ENCODE measurements at places on chromosomes 16 and 17. TPM values are rescaled to one million over a fixed set of nuclear protein-coding genes. Genes with fewer than 3 reads are reported as not detected.

DNA sequence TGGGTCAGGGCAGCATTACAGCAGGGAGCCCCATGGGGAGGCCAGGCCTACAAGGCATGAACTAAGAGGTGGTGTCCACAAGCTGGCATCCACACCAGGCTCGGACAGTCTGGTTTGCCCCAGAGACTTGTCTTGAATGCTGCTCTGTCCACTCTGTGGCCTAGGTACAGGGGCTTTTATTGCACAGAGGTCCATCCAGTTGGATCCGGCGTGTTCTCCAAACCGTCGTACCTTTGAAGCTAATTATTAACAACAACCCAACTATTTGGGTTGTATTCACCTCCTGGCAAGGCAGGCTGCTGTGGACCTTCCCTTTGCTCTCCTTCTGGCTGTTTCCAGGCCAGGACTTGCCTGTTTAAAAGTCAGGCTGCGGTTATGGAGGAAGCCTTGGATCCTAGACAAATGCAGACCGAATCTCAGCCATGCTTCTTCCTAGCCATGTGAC lies 123.4 kb downstream of the CLEC16A start:
- peaks cover 22% of the 10 kb centered on the region for H3K36me3 ChIP-seq
- DNase-seq = no peak
- H3K4me3 ChIP-seq = no peak overlapping the region
- H3K27ac ChIP-seq = no peak overlapping the region
- H3K4me1 ChIP-seq = no peaks in the 10 kb centered on the region
- H3K27me3 ChIP-seq = no peaks in the 10 kb centered on the region

DNA sequence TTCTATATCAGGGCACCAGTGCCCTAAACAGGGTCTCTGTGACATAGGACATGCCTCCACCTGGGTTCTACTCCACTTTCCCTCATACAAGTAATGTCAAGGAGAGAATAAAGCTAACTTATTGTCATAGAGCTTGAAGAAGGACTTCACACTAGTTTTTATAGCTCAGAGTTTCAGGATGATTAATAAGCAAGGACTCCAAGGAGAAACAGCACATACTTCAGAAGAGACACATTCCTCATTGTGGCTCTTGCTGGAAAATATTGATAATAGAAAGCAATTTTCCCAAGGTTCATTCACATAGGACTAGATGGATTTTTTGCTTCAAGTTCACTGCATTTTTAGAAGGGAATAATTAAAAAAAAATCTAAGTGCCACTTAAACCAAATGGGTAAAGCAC lies 133.3 kb downstream of the CA10 start:
- H3K4me1 ChIP-seq = no peaks in the 10 kb centered on the region
- no peaks in the 10 kb centered on the region for H3K36me3 ChIP-seq
- no peak overlapping the region for H3K4me3 ChIP-seq
- H3K27ac ChIP-seq = no peak overlapping the region
- no peaks in the 10 kb centered on the region for H3K27me3 ChIP-seq
- DNase-seq = no peak

Gene KRT31
- total RNA-seq = not detected

GRCh38 chr17:73678999-73679398 lies 34.8 kb upstream of the SDK2 start:
- DNase-seq = no peak
- H3K27ac ChIP-seq = no peak overlapping the region
- H3K36me3 ChIP-seq = no peaks in the 10 kb centered on the region
- H3K4me1 ChIP-seq = no peaks in the 10 kb centered on the region
- H3K4me3 ChIP-seq = no peak overlapping the region

Gene LRRC37A
- total RNA-seq = 4.1 TPM

GRCh38 chr17:13353590-13353989 lies 248.1 kb downstream of the HS3ST3A1 start:
- H3K4me3 ChIP-seq = no peak overlapping the region
- H3K36me3 ChIP-seq = no peaks in the 10 kb centered on the region
- no peaks in the 10 kb centered on the region for H3K4me1 ChIP-seq
- H3K27me3 ChIP-seq = no peaks in the 10 kb centered on the region

GRCh38 chr17:31269578-31269983 lies 27.5 kb downstream of the OMG start:
- no peak overlapping the region for H3K27ac ChIP-seq
- H3K4me1 ChIP-seq = no peaks in the 10 kb centered on the region
- H3K27me3 ChIP-seq = no peaks in the 10 kb centered on the region
- H3K4me3 ChIP-seq = no peak overlapping the region
- DNase-seq = no peak
- H3K36me3 ChIP-seq = no peaks in the 10 kb centered on the region

Gene SP6
- 0.13 TPM for total RNA-seq

Gene CCL7
- not detected for total RNA-seq

Gene QRICH2
- 3.2 TPM for total RNA-seq
